ENCODE measurements at places on chromosomes 6 and 20.

GRCh38 chr6:20811109-20811761, 277.0 kb downstream of the CDKAL1 start:
- DNase-seq: peak; percentile 32

GRCh38 chr6:62272114-62272513, 13.9 kb downstream of the KHDRBS2 start:
- no peak for DNase-seq

DNA sequence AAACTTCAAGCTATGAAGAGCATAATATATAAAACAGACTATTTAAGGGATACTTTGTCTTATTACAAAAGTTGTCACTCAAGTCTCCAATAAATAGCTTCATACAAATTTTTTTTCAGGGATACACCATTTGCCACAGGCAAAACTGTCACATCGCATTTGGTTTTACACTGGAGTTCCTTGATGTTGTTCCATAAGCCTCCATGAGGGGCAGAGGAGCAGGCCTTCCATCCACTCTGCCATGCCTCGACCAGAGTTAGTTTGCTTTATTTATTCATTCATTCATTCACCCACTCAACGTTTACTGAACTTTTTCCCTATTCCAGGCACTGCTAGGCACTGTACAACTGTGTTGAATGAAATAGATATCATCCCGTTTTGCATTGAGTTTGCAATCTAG, 246.6 kb downstream of the PHF3 start:
- DNase-seq: no peak

DNA sequence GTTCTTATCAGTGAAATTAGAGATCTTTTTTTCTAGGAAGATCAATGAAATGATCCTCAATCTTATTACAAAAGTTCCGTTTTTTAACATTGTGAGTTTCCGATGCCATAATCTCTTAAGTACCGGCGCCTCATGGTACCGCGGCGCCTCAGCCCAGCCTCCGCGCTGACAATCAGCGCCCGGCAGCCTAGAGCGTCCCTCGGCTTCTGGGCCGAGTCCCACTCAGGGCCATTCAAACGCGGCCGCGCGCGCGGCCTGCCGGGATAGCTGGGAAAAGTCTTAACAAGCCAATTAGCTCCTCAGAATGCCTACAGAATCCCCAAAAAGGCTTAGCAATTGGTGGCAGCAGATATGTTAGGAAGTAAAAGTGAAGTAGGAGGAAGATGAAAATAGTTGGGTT, 204.8 kb downstream of the ADGB start:
- DNase-seq: no peak

DNA sequence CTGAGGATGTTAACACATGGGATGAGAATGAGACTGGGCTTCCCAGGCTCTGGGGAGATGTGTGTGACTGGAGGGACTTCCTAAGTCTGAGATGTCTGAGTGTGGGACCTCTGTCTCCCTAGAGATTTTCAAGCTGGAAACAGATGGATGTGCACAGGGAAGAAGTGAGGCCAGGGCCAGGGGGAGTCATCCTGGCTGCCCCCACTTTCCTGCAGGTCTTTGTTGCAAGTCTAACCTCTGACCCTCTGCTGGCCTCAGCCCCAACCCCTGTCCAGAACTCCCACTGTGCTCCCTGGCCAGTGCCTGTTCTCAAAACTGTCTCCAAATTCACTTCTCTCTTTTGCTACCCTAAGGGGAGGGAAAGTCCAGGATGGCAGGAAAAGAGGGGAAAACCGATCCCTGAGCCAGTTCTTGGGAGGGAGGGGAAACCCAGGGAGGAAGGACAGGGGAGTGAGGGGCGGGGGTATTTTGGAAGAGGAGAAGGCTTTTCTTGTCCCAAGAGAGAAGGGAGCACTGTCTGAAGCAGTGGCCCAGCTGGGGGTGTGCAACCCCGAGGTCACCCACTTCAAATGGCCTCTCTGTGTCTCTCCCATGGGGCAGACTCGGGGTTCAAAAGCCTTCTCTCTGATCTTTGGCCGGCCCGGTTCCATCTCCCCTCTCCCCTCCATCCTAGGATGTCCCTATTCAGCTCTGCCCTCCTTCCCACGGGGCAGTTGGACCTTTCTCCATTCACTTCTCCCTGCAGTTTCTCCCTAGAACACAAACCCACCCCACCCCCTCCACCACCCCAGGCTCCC, 3.1 kb downstream of the PPP1R18 start:
- DNase-seq: no peak
